Inflammatory macrophage treated with lipopolysaccharide for 1 hour (primary cell): ENCODE measurements at places on chromosomes 5 and 9.

DNA sequence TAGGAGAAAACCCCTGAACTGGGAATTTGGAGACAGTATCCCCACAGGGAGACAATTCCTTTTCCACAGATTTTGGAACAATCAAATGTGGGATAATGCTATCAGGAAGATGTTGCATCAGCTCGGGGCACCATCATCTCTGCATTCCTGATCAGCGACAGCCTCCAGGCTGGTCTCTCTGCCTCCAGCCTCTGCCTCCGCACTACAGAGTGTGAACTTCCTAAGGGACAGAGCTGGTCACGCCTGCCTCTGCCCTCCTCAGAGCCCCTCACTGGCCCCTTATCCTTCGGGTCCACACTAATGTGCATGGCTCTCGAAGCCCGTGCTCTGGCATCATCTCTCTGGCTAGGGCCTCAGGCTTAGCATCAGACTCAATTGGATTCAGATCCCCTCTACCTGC lies 8.6 kb downstream of the FOXI1 start:
- no peak for DNase-seq

DNA sequence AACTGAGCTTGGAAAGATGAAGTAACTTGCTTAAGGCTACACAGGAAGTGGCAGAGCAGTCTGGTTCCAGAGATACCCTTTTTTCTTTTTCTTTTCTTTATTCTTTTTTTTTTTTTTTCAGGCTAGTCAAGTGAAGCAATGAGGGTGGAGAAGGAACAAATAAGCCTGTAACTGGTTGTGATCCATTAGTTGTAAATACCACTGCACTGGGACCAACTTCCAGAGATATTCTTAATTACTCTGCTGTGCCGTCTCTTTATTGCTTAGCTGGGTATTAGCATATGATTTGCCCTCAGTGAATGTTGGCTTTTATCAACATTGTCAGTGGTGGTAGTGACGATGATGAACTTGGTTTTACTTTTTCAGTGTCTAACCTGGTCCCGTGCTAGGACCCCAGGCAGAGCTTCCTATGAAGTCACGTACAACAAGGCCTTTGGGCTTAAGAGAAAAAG lies 26.7 kb downstream of the LNPEP start:
- DNase-seq: no peak

DNA sequence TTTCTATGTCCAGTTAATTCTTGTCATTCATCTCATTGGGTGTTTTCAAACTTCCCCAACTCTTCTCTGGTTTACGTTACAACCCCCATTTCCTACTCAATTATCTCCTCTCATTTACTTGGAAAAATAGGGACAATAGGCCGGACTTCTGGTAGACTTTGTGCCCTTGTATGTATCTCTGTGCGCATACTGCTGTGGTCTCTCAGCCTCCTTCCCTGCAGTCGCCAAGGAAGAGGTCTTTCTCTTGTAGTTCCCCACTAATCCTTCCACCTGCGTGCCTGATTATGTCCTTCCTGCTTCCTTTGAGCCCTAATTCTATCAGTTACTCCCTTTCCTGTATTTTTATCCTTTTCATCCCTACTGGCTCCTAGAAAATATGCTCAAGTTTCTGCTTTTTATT lies 176.3 kb downstream of the GDNF start:
- DNase-seq: no peak

DNA sequence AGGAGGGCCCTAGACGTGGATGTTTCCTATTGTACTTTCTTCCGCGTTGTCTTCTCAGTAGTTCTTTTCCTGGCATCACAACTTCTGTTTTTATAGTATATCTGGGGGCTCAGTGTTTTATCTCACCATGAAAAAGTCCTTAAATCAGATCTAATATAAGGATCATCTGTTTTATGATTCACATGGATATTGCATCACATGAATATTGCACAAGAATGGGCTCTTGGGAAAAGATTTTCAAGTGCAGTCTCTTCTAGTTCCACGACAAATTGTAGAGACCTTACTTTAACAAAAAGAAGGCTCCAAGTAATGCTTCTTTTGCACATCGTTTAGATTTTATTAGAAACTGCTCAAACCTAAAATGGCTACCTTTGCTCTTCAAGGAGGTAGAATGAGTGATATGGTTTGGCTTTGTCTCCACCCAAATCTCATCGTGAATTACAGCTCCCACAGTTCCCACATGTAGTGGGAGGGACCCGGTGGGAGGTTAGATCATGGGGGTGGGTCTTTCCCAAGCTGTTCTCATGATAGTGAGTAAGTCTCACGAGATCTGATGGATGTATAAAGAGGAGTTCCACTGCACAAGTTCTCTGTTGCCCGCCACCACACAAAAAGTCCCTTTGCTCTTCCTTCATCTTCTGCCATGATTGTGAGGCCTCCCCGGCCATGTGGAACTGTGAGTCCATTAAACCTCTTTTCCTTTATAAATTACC lies 53.7 kb upstream of the FAM120A start:
- peak; percentile 96 for DNase-seq

DNA sequence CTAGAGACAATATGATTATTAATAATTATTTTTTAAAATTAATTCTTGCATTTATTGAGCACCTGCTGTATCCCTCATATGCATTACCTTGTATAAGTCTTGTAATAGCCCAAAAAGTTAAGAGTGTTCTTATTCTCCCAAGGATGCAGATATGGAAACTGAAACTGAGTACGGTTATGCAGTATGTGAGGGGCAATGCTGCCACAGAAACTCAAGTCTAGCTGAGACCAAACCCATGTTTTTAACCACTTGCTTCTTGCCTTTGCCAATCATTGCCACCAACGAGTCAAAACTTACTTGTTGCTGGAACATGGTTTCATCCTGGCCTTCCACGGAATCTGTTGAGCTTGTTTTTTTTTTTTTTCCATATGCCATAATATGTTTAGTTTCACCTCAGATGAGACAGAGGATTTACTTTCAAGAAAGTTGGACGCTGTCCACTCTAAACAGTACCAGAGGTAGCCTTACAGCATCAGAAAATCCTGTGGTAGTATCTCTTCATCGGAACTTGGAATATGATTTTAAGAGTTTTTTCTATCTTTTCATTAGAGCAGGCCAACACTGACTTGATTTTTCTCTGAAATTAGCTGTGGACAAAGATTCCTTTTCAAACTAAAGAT lies 27.9 kb downstream of the DOCK8 start:
- no peak for DNase-seq

GRCh38 chr9:99851500-99851822 lies 29.8 kb downstream of the NR4A3 start:
- DNase-seq: no peak

GRCh38 chr5:60639544-60639943 lies 60.4 kb downstream of the DEPDC1B start:
- no peak for DNase-seq
